ENCODE measurements at places on chromosomes 3 and 15. TPM values are rescaled to one million over a fixed set of nuclear protein-coding genes. Genes with fewer than 3 reads are reported as not detected.
A peak's percentile ranks its signal among the peaks of the same experiment; 100 is the strongest.

GRCh38 chr3:186571644-186572013 lies 1.1 kb downstream of the DNAJB11 start:
- peak overlapping the region; percentile 88 for H3K4me3 ChIP-seq
- H3K36me3 ChIP-seq = peaks cover 15% of the 10 kb centered on the region
- DNase-seq = no peak
- peaks cover 27% of the 10 kb centered on the region for H3K4me1 ChIP-seq
- H3K27ac ChIP-seq = no peak overlapping the region
- H3K27me3 ChIP-seq = no peaks in the 10 kb centered on the region

The PTX3 gene
- 0.20 TPM for total RNA-seq

DNA sequence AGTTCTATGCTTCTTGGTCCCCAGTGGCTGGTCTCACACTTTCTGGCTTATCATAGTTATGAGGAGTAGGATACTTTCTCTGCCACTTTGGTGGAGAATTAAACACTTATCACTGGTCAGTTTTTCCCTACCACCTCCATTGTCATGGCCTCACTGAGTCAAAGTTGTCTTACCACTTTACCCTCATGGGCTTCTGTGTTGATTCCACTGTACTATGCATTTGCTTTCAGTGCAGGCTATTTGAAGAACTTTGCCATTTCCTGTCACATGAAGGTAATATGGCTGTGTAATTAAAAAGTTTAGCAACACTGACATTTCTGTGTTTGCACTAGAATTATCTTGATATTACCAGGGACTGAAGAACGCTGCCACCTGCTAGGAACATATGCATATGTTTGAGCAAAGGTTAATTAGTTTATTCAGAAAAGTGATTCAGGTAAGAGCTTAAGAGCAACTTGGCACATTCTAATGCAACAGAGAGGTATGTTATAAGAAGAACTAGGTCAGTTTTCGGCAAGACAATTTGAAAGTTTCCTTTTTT lies 377.3 kb downstream of the PDCD6IP start:
- H3K27me3 ChIP-seq = no peaks in the 10 kb centered on the region
- H3K4me3 ChIP-seq = no peak overlapping the region
- no peak overlapping the region for H3K27ac ChIP-seq

The ZNF660 gene
- 0.23 TPM for total RNA-seq

GRCh38 chr3:184352149-184352785 lies 9.1 kb downstream of the CLCN2 start:
- DNase-seq = no peak
- H3K4me1 ChIP-seq = peaks cover 10% of the 10 kb centered on the region
- H3K27ac ChIP-seq = no peak overlapping the region
- peaks cover 3% of the 10 kb centered on the region for H3K27me3 ChIP-seq
- no peak overlapping the region for H3K4me3 ChIP-seq

DNA sequence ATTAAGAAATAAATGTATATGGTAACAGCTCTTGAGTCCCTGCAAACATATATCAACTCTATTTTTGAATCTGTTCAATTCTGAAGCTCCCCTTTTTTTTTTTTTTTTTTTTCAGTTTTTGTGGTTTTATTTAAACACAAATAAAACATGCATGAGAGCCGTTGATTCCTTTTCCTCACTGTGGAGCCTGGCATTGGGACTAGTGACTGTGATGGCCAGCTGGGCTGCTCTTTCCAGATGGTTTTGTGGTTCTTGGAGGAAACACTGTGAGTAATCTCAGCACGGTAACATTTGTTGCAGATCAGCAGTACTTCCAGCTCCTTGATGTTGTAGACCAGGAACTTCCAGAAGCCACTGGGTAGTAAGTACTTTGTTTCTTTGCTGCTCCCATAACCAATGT lies 15.9 kb downstream of the EMC7 start:
- no peaks in the 10 kb centered on the region for H3K27me3 ChIP-seq
- no peak for DNase-seq
- H3K36me3 ChIP-seq = no peaks in the 10 kb centered on the region
- H3K27ac ChIP-seq = no peak overlapping the region
- no peak overlapping the region for H3K4me3 ChIP-seq

- H3K4me1 ChIP-seq = no peaks in the 10 kb centered on the region
- H3K4me3 ChIP-seq = no peak overlapping the region
- no peak for DNase-seq
- H3K27ac ChIP-seq = no peak overlapping the region
- H3K36me3 ChIP-seq = peaks cover 4% of the 10 kb centered on the region
- H3K27me3 ChIP-seq = no peaks in the 10 kb centered on the region
Measured at GRCh38 chr3:114632757-114633424, 339.1 kb downstream of the TIGIT start.

- H3K27me3 ChIP-seq = no peaks in the 10 kb centered on the region
- no peaks in the 10 kb centered on the region for H3K36me3 ChIP-seq
- no peak overlapping the region for H3K27ac ChIP-seq
- H3K4me1 ChIP-seq = no peaks in the 10 kb centered on the region
- no peak for DNase-seq
Measured at GRCh38 chr15:52184721-52185120, 6.5 kb downstream of the GNB5 start.

DNA sequence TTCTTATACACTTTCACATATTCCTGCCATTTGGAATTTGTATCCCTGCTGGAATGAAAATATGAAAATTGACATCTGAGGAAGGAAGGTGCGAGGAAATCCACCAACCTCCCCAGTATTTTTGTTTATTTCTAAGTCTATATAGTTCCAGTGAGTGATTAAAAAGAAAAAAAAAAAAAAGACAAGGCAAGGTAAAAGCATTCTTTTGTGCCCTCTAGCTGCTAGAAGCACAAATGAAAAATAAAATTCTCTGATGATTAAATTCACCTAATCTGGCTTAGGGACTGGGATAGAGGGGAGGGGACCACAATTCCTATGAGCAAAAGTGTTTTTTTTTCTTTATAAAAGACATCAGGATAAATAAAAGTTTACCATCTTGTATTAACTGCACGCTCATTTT lies 370.9 kb downstream of the NR2F2 start:
- H3K27ac ChIP-seq = no peak overlapping the region
- no peaks in the 10 kb centered on the region for H3K36me3 ChIP-seq
- DNase-seq = no peak

DNA sequence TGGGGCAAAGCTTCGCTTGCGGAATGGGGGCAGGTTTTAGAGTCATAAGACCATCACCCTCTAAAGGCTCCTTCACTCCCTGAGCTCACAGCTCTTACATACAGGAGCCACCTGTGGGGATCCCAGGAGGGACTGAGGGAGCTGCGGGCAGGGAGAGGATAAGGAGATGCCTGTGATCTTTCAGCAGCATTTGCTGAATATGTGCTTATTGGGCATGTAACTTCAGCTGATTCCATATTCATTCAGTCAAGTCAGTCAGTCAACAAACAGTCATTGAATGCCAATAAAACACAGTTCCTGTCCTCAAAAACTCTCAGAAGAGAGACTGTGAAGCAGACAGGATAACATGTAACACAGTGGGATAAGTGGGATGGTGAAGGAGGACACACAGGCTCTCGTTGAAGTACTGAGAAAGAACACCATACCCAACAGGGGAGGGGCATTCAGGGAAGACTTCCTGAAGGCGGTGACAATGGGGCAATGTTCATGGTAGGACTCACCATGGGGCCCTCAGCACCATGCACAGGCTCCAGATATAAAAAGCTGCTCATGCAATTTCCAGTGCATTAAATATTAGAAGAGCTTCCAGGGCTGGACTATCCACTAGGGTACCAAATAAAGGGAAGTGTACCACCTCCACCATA lies 240.9 kb downstream of the UACA start:
- H3K27ac ChIP-seq = no peak overlapping the region
- H3K4me1 ChIP-seq = peaks cover 16% of the 10 kb centered on the region
- peaks cover 2% of the 10 kb centered on the region for H3K36me3 ChIP-seq

DNA sequence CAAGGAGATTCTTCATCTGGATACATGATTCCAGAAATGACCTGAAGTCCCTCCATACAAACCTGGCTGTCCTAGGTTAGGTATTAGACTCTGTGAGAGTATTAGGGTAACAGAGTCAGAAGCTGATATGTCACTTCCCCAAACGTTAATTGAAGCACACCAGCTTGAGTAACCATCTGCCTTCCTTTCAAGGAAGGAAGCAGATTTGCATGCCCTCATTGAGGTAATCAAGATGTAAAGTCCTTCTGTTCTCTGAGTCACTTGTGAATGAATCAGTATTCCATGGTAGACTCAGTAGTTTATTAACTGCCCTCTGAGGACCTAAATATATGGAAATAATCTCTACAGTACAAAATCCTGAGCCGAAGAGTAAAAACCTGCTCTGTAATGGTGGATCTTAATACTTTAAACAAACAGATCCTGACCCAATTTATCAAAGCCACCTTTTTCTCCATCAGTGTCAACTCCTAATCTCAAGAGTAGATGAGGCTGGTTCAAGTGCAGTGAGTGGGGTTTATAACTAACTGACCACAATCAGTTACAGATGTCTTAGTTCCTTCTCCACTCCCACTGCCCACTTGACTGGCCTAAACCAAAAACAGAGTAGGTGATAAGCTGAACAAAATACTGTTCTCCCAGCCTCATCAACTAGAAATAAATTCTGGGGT lies 246.2 kb upstream of the CHRM5 start:
- no peaks in the 10 kb centered on the region for H3K36me3 ChIP-seq
- no peaks in the 10 kb centered on the region for H3K27me3 ChIP-seq
- H3K4me3 ChIP-seq = no peak overlapping the region
- H3K4me1 ChIP-seq = no peaks in the 10 kb centered on the region
- DNase-seq = no peak
- H3K27ac ChIP-seq = no peak overlapping the region

GRCh38 chr15:70714015-70714414 lies 49.3 kb downstream of the UACA start:
- no peaks in the 10 kb centered on the region for H3K4me1 ChIP-seq
- peaks cover 3% of the 10 kb centered on the region for H3K27me3 ChIP-seq
- no peak overlapping the region for H3K27ac ChIP-seq

GRCh38 chr3:181313335-181313734 lies 323.8 kb upstream of the DNAJC19 start:
- H3K4me3 ChIP-seq = no peak overlapping the region
- H3K36me3 ChIP-seq = no peaks in the 10 kb centered on the region
- DNase-seq = no peak
- no peaks in the 10 kb centered on the region for H3K27me3 ChIP-seq
- H3K4me1 ChIP-seq = no peaks in the 10 kb centered on the region

DNA sequence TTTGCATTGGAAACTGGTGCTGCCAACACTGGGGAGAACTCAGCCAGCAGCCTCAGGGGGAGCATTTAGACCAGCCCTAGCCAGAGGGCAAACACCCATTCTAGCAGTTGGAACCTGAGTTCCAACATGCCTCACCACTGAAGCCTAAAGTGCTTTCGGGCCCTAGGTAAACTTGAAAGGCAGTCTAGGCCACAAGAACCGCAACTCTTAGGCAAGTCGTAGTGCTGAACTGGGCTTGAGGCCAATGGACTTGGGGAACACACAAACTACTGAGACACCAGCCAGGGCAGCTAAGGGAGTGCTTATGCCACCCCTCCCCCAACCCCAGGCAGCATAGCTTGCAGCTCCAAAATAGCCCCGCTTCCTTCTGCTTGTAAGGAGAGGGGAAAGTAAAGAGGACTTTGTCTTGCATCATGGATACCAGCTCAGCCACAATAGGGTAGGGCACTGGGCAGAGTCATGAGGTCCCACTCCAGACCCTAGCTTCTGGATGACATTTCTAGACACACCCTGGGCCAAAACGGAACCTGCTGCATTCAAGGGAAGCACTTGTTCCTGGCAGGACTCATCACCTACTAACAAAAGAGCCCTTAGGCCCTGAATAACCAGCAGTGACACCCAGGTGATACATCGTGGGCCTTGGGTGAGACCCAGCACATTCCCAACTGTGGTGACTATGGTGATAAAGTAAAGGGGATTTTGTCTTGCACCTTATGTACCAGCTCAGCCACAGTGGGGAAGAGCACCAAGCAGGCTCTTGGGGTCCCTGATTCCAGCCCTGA lies 37.3 kb upstream of the TEX9 start:
- no peaks in the 10 kb centered on the region for H3K4me1 ChIP-seq
- H3K27me3 ChIP-seq = no peaks in the 10 kb centered on the region
- no peak overlapping the region for H3K4me3 ChIP-seq
- H3K27ac ChIP-seq = no peak overlapping the region

DNA sequence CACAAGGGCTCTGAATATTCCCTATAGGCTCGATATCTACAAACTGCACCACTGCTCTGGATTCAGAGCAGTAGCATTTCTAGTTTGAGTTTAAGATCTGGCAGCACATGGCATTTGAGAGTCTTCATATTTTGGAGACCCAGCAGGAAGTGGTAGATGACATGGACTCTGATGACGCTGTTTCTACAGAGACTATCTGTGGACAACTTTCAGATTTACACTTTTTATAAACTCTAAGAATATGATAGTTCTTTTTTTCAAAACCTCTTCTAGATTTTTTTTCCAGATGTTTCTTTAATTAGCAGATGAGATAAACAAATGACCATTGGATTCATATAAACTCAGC lies 35.8 kb downstream of the ARMC8 start:
- no peaks in the 10 kb centered on the region for H3K27me3 ChIP-seq
- H3K4me1 ChIP-seq = no peaks in the 10 kb centered on the region
- no peak overlapping the region for H3K27ac ChIP-seq
- H3K36me3 ChIP-seq = peaks cover 49% of the 10 kb centered on the region
- no peak for DNase-seq

DNA sequence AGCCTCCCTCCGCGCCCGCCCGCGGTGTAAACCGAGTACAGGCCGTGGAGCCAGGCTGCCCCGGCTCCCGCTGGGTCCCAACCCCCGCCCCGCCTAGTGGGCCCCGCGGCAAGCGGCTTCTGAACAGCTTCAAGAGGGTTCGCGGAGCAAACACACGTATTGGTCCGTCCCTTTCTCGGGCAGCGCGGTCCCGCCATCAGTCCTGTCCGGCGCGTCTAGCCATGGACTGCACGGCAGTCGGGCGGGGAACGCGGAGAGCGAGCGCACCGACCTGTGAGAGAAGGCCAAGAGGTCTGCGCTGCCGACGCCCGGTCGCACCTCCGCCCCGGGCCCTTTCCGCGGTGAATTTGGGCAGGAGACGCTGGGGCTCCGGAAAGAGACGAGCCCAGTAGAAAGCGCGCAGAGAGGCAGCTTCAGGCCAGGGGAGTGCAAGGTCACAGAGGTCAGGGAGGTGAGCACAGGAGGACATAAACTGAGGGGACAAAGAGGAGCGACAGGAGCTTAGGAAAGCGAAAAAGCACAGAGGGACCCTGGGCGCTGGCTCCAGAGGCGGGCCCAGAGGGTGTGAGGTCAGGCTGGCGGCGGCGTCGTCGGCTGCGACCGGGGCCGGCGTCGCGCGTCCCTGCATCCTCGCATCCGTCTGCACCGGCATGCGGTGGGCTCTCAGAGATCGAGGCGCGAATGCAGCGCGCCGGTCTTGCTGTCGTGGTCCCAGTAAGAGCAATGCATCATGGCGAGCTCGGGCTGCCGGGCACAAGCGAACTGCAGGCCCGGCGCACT lies 1.8 kb downstream of the FOXL2 start:
- DNase-seq = no peak
- H3K36me3 ChIP-seq = no peaks in the 10 kb centered on the region
- peak overlapping the region; percentile 70 for H3K4me3 ChIP-seq
- no peak overlapping the region for H3K27ac ChIP-seq

GRCh38 chr3:194102436-194102835 lies 33.5 kb upstream of the HES1 start:
- H3K27ac ChIP-seq = no peak overlapping the region
- no peak for DNase-seq
- H3K4me1 ChIP-seq = peaks cover 3% of the 10 kb centered on the region
- no peak overlapping the region for H3K4me3 ChIP-seq
- no peaks in the 10 kb centered on the region for H3K36me3 ChIP-seq
- H3K27me3 ChIP-seq = peaks cover 38% of the 10 kb centered on the region

GRCh38 chr15:73849641-73850040 lies 23.7 kb upstream of the TBC1D21 start:
- H3K4me1 ChIP-seq = no peaks in the 10 kb centered on the region
- H3K36me3 ChIP-seq = no peaks in the 10 kb centered on the region
- no peak overlapping the region for H3K4me3 ChIP-seq
- H3K27me3 ChIP-seq = no peaks in the 10 kb centered on the region
- H3K27ac ChIP-seq = no peak overlapping the region
